ENCODE measurements at places on chromosomes 7 and 10.

DNA sequence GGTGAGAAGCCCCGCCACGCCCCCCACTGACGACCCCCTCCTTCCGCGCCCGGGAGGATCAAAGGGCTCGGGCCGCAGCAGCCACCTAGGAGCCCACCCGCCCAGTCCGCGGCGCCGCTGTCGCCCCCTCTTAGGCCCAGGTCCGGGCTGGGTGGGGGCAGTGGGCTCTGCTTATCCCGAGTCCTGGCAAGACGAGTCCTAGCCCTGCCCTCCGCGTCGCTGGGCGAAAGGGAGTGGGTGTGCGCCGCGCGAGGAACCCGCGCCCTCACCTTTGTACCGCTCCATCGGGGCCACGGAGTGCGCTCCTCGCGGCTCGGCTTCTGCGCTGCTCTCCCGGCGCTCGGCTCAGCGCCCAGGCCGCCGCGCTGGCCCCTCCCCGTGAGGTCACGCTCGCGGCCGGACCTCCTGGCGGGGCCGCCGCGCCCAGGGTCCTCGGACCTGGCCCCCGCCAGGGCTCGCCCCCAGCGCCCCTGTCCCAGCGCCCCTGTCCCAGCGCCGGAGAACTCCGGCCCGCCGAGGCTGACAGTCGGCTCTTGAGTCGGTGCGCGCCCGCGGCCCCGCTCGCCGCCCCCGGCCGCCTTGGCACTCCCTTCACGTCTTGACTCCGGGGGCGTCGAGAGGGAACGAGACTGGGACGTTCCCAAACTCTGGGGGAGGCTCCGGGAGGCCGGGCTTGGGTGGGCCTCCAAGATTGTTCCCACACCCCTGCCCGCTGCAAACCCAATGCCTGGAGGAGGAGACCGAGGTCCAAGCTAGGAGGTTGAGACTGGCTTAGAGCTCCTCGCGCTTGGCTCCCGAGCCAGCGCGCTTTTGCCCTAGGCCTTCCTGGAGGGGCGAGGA, at the start of gene AFAP1L2:
Gene AFAP1L2 (minus strand): TSS at position 332 of the 840 bp plus-strand sequence. CDS start 47 bp downstream, at position 285.
- DNase-seq: no peak

DNA sequence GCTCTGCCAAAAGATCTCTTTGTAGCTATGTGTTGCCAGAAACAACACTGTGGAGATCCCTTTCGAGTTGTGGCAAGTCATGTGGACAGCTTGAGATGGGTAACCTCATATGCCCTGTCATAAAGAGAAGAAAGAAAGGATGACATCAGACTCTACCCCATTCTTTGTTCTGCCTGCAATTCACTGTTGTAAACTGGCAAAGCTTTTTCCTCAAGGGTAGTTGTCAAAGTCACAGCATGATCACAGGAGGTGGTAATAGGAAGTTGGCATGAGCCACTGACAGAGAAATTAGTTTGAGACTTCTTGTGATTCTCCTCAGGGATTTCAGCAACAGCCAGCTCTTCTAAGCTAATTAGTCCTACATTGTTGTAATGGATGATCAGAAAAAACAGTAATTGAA, 19.4 kb upstream of the MINDY3 start:
- peak; percentile 8 for DNase-seq

DNA sequence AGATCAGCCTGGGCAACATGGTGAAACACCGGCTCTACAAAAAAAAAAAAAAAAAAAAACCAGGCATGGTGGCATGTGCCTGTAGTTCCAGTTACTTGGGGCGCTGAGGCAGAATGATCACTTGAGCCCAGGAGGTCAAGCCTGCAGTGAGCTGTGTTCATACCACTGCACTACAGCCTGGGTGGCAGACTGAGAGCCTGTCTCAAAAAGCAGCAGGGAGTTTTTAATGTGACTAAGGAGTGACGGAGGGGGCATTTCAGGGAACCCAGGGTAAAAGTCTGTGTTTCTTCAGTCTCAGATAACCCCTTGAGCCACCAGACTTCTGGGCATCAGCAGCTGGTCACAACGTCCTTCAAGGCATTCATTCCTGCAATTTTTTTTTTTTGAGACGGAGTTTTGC, 2.2 kb upstream of the C10orf95 start:
- DNase-seq: no peak

DNA sequence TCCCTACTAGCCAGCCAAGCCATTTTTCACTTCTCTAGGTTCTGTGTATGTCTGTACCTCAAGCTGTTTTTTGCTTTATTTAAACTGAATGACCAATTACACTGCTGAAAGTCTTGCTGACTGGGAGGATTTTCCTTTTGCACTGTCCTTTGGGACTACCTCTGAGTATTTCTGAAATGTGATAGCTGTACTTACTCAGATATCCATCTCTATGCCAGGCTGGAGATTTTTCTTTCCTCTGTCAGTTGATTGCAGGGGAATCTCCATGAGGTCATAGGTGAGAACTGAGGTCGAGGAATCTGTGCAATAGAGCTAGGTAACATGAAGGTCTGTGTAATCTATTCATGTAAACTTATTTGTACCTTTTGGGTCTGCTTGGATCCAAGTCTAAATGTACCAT, 38.9 kb upstream of the ANKRD1 start:
- DNase-seq: no peak

DNA sequence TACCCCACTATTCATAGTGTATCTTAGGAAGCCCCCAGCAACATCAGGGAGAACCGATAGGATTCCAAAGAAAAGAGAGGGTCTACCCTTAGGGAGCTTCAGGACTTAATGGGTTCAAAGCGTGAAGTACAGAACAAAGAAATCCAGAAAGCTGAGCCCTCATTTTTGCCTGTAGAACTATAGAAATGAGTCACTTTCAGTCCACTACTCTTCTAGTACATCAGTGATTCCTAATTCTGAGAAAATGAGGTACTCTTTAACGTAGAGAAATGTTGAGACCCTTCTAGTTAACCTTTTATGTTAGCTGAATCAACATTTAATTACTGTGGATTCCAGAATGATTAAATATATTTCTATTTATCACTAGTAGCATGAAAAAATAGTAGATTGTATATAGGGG, 1.8 kb downstream of the TDRD1 start:
- no peak for DNase-seq

DNA sequence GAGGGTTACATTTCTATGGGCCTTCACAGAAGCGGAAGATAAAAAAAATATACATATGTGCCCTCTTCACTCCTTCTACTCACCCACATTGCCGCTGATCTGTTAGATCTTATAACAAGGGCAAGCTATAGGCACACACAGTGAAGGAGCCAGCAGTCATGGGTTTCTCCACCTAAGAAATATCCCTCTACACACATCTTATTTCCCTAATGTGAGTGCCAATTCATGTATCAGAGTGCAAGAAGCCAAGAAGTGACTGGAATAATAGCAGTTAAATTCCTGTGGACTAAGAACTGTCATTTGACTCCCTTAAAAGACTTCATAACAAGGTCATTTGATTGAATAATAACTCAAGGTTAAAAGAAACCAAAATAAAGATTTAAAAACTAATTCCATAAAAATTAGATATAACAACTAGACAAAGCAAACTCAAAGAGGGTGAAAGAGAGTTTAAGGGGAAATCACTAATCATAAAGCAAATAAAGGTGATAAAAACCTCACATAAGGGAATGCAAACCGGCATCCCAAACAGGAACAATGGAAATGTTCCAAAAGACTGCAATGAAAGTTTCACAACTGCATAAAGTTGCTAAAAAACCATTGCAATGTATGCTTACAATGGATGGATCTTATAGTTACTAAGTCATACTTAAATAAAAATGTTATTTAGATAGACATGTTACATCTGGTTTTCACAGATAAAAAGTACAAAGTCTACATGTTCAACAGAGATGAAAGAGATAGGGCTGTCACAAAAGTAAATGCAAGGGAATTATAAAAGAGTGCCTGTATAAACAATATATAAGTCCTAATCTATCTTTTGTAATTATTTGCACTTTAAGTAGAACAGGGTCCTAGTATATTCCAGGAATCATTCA, 42.8 kb downstream of the ARHGAP21 start:
- DNase-seq: peak; percentile 49

GRCh38 chr7:157281221-157281998, 55.4 kb upstream of the DNAJB6 start:
- DNase-seq: no peak

- peak; percentile 61 for DNase-seq
Observed at GRCh38 chr10:88642963-88643362, 21.3 kb upstream of the LIPF start.

- DNase-seq: no peak
Observed at GRCh38 chr7:52695973-52696595, 339.3 kb upstream of the POM121L12 start.

DNA sequence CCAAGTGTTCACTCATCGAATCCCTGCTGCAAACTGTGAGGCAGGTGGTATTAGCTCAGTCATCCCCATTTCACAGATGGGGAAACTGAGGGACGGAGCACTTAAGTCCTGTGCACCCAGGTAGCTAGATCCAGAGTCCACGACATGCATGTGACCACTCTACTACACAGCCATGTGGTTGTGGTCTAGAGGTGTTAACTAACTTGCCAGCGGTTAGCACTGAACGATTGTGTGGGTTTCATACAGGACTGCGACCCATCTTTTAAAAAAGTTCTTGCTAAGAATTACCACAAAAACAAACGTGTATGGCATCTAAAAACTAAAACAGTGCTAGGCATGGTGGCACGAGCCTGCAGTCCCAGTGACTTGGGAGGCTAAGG, 16.1 kb upstream of the ABCC2 start:
- no peak for DNase-seq

DNA sequence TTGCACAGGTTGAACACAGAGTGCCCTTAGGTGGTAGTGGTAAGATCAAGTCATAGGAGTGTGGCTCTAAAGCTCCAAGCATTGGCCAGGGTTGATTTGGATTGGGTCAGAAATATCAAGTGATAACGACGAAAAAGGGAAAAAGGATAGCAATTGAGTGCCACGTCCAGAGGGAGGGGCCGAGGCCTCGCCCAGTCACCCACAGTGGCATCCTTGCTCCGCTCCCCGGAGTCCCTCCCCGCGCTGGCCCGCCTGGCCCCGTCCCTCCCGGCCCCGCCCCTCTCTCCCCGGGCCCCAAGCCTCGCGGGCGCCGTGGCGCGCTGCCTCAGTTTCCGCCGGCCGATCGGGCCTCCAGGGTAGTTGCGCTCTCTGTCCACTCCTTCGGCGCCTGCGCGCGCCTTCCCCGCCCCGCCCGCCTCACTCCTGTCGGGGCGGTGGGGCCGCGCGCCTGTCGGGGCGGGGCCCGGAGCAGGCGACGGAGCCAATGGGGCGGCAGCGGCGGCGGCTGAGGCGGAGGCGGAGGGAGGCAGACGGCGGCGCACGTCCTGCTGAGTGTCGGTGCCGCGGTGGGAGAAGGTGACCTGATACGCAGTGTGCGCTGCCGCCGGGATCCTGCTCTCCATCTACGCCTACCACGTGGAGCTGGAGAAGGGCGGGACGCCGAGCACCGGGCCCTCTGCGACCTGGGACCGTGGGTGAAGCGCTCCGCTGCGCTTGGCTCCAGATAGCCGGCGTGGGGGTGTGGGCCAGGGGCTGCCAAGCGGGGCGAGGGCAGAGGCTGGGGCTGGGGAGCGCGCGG, 209.1 kb upstream of the ZNF722 start:
- DNase-seq: no peak

- DNase-seq: peak; percentile 58
Observed at GRCh38 chr7:104124469-104124868, 83.3 kb downstream of the ORC5 start.

GRCh38 chr10:30820261-30820991, 190.9 kb upstream of the LYZL2 start:
- DNase-seq: peak; percentile 95

DNA sequence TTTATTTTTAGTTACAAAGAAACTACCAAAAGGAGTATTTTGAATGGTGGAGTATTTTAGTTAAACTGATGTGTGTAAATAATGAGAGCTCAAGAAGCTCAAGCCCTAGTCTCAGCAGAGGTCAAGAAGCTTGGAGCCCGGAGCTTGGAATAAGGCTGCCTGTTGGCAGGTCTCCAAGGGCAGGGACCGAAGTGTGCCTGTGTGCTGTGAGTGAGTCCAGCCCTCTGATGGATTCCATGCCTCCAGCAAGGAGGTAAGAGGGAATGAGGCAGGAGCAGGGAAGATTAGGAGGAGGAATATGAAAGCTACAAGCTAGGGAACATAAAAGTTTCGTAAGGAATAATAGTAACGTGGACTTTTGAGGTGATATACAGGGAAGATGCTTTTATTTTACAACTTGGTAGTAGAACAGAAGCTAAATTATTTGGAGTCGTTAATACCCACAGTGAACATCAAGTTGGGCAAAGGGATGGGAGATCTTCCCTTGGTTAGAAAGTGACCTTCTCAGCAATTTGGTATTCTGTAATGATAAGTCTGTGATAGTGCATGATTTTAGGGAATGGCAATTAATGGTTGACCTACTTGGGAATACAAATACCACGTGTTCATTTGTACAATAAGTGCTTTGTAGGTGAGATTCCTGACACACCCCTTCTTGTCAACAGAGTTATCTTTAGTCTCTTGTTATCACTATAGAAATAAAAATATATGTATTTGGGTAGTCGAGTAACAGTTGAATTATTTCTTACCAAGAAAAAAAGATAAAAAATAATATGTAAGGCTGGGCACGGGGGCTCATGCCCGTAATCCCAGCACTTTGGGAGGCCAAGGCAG, 4.6 kb downstream of the SEC23IP start:
- DNase-seq: peak; percentile 51

GRCh38 chr7:101900103-101900502, 82.7 kb downstream of the CUX1 start:
- peak; percentile 60 for DNase-seq

- DNase-seq: no peak
Observed at GRCh38 chr10:79024296-79024695, 44.5 kb upstream of the ZMIZ1 start.

DNA sequence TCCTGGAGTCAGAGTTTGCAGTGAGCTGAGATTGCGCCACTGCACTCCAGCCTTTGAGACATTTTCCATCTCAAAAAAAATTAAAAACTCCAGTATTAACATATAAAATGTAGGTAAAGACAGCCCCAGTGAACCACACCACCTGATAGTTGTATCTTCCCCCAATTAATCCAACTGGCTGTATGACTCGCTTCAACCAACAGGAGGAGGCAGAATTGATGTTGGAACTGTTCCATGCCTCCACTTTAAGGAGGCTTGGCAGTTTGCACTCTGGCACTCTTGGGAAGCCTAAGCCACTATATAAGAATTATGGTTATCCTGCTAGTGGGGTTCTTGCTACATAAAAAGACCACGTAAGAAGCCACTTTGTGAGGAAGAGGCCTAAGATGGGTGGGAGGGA, 72.7 kb downstream of the STK17A start:
- no peak for DNase-seq

DNA sequence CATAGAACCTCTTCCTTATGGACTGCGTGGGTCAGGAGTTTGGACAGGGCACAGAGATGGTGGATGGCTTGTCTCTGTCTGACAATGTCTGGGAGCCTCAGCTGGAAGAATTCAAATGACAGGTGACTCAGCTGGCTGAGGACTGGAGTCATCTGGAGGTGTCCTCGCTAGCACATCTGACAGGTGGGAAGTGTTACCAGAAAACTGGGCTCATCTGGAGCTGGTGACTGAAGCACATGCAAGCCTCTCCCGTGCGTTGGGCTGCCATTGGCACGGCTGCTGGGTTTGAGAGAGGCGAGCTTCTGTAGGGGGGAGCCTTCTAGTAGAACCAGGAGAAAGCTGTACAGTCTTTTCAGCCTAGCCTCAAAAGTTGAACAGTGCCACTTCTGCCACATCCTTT, 71.0 kb downstream of the CELF2 start:
- DNase-seq: no peak

- DNase-seq: peak; percentile 41
Observed at GRCh38 chr10:116263870-116264655, 8.9 kb downstream of the GFRA1 start.

GRCh38 chr7:68276725-68277124, 1280.1 kb downstream of the TYW1 start:
- DNase-seq: no peak

Data from EH (cell line).